ENCODE measurements at places on chromosomes 5 and 9.

- DNase-seq, result no peak
These were observed 53.7 kb upstream of the PIP5K1B start for GRCh38 chr9:68651280-68651893.

DNA sequence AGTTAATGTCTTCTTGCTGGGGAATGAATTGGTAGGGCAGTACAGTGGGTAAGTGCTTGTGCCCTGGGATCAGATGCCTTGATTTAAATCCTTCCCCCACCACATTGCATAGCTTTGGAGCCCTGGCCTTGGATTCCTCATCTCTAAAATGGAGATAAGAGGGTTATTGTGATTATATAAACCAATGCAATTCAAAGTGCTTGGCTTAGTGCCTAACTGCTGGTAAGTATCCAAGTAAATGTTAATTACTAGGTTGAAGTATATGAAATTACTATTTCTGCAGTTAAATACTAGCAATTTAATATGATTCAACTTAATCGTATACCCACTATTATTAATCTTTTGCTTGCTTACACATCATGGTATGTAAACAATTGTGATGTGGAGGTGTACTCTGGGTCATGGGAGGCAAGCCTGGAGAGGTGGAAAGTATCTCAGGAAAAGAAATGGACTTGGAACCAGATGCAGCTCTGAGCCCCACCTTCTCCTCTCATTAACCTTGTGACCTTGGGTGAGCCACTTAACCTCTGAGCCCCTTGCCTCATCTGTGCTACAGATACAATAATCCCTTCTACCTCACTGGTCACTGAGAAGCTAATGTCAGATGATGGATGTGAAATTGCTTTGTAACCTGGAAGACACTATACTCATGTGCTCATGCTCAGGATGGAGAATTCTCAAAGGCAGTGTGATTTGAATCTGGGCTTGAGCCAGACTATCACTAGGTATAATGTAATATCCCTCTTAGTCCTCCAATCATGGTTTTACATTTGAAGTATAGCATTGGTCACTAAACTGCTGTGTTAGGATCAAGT is 23.8 kb downstream of the NEUROG1 start:
- DNase-seq, result no peak

DNA sequence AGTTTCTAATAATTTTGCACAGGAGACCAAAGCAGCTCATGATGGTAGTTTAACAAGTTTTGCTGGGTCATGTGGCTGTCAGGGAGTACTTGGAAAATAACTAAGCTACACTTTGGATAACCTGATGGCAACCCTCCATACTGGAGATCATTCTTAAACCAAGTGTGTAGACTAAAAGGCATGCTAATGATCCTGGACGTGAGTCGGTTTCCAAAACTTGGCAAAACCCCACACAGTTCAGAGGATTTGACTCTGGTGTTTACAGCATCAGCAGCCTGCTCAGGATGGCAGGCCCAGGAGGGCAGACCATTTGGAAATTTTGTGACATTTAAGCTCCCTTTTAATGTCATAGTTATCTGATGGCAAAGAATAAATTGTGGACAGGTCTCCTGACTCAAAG is 196.5 kb upstream of the EFNA5 start:
- DNase-seq, result no peak

GRCh38 chr5:15791274-15791673 is 291.3 kb downstream of the FBXL7 start:
- no peak for DNase-seq

DNA sequence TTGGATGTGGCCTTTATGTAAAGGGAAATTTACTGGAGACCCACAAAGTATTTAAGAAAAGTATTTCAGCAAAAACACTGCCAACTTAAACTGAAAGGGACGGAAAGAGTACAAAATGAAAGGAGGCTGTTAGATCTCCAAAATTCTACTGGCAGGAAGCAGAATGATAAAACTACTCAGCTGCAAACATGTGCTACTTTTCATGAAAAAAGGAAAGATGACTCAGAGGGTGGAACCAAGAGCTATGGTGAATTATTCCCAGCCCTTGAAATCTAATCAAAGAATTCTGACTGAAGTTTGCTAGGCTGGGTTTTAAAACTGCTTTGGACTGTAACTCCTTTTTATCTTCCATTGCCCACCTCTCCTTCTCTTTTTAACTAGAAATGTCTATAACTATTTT is 58.6 kb upstream of the ZBED3 start:
- no peak for DNase-seq

DNA sequence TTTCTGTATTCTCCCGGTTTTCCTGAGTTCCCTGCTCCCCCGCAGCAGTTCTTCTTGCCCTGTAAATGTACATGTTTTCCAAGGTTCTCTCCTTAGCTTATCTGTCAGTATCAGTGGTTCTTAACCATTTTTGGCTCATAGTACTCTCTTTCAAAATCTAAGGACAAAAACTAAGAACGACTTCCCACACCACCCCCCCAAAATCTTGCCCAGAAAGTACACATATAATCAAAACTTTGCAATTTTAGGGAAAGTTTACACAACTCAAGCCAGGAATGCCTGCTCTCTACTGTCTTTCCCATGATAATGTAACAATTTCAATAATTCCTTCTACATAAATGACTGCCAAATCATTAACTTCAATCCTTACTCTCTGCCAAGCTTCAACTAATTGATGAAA is 4.5 kb downstream of the DCAF12 start:
- no peak for DNase-seq

DNA sequence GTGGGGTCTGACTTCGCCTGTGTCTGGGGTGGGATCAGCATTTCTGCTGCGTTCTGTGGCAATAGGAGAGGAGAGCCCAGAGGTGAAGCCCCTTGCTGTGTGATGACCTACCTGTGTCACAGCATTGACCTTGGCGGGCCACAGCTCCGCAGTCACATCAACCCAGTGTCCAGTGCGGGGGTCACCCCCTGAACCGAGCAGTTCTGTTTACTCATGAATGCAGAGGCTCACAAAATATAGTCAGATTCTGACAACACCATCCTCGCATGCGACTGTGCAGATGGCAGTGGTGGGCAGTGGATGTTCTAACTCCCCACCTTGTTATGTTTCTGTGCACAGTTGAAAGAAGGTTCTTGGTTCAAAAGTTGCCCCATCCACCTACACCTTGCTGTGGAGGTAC is 100.1 kb downstream of the ADAMTS16 start:
- no peak for DNase-seq

DNA sequence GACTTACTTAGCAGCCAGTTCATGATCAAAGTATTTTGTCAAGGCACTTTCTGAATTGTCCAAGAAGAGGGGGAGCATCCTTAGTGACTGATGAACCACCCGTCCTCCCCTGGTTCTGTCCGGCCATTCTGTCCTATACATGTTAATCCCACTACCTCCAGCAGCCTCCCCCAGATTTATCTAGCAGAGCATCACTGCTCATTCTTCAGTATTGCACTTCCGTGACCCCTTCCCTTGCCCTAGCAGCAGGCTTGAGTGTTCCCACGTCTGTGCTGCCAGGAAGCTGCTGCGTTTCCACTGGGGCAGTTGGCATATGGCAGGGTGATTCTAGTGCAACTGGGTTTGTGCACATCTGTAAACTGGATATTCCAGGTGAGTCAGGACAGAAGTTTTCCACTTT is 4.5 kb downstream of the GLDC start:
- DNase-seq, result no peak

DNA sequence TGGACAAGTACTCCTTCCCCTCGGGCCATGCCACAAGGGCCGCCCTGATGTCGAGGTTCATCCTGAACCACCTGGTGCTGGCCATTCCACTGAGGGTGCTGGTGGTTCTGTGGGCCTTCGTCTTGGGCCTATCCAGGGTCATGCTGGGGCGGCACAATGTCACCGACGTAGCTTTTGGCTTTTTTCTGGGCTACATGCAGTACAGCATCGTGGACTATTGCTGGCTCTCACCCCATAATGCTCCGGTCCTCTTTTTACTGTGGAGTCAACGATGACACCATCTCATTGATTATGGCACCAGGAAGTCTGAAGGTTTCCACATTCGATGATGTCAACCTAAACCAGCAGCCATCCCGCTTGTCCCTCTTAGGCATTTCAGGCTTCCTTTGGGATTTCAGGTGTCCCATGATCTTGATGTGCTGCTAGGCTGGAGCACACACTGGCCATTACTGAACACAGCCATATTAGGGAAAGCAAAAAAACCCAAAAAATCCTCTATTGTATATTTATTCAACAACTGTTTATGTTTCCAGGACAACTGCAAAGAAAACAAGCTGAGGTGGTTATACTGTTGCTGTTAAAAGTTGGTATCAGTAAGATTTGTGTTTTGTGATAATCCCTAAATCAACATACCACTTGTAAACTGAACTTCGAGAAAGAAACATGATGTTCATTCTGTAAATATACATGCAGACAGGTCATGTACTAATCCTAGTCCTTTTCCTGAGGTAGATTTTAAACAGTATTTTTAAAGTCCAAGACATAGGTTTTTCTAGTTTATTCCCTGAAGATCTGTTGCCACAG is 1.1 kb downstream of the PLPP6 start:
- no peak for DNase-seq

DNA sequence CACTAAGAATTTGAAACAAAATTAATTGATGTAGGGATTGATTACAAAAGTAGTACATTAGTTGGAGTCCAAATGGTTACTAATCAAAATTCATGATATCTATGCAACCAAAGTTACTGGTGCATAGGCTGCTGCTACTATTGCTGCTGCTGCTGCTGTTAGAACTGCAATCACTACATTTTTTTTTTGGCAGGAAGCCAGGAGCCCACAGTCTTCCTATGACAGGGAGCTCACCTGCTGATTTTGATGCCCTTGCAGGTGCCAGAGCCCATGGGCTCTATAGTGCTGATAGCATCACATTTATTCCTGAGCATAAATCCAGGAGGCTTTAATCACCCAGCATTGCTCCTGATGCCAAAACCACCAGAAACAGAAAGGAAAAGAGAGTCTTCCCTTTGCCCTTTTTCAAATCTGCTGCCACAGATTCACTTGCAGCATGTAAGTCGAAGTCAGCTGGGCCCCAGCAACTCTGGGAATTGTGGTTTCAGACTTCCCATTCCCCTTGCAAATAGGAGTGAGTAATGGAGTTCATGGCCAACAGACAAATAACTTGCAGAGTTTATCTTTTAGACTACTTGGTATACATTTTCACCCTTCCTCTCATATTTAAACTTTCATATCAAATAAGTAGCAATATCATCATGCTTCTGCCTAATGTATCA is 17.6 kb downstream of the SLCO6A1 start:
- no peak for DNase-seq

All from hematopoietic multipotent progenitor cell treated with erythropoietin and hydrocortisone succinate and interleukin-3 and kit ligand, for 17 days (in vitro differentiated cells).